ENCODE measurements at places on chromosomes 11 and 22.

GRCh38 chr11:35563484-35564244 lies 38.2 kb upstream of the PAMR1 start:
- DNase-seq, result no peak

GRCh38 chr11:81030186-81030585 lies 1589.4 kb upstream of the TENM4 start:
- DNase-seq, result no peak

GRCh38 chr22:45738206-45738605 lies 66.6 kb downstream of the ATXN10 start:
- no peak for DNase-seq

DNA sequence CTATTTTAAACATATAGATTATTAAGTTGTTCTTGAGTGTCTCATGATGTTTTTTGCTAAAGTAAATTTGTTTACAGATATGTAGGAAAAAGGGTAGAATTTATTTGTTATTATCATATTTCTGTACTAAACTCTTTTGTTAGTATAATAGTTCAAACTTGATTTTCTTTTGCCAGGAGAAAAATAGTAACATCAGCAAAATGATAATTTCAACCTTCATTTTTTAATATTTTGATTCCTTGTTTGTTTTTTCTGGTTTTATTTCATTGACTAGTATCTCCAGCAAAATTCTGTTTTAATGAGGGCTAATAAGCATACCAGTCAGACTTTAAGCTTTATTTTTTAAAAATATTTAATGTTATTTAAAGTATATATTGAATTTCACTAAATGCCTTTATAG lies 4.0 kb downstream of the OR1S1 start:
- DNase-seq, result no peak

DNA sequence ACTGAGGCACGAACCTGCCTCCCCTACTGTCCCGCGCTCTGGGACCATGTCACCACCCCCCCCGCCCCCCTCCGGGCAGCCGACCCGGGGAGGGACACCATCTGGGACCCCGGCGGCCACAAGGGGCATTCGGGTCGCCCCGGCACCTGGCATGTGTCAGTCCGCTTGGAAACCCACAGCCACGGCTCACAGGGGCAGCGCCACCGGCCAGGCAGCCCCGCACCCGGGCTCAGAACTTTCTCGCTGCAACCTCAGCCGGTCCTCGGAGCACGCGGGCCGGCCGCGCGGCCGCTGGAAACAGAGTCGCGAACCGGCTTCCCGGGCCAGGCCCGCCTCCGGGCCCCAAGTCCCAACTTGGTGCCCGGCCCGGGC lies 159.9 kb upstream of the GRK3 start:
- no peak for DNase-seq

GRCh38 chr22:29718949-29719898 lies 579 bp upstream of the CABP7 start:
- no peak for DNase-seq

DNA sequence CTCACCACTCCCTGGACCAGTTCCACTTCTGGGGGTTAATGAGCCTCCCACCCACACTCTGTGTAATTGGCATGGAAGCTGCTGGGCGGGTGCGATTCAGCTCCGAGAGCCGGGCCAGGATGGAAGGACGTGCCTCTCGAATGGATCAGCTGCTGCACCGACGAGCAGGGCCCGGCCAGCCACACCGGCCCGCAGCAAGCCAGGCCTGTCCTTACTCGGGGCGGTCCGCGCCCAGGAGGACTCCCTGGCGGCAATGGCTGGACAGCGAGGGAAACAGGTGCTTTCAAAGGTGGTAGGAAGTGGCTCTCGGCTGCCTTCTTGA lies 4.3 kb upstream of the SHISAL1 start:
- DNase-seq, result no peak

DNA sequence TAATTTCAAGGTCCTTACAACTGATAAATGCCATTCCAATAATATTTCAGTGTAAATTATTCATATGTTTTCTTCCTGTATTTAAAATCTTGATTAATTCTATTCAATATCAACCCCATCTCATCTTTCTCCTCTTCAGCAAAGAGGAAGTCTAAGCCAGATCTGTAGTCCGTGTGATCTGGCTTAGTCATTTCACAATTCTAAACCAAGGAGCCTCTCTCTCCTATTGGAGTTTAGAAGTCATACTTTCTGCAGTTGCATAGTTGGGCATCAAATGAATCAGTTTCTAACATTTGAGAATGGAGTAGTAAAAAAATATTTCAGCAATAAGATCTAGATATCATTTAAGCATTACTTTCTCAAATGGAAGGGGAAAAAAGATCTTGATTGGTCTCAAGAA lies 354.9 kb downstream of the JRKL start:
- no peak for DNase-seq

DNA sequence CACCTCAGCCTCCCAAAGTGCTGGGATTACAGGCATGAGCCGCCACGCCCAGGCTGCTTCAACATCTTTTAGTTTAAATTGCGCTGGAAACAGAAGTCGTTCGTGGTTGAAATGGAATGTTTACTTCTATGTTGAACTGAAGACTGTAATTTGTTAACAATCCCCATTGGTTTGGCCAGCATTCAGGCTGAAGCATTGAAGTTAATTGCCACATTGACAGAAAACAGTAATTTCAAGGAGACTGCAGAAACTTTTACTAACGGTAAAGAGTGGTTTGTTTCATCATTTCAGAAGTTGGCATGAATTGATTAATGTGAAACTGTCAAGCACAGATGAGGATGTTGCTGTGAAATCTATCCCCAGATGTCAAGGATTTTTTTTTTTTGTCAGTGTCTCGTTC lies 14.2 kb downstream of the AP5B1 start:
- no peak for DNase-seq

DNA sequence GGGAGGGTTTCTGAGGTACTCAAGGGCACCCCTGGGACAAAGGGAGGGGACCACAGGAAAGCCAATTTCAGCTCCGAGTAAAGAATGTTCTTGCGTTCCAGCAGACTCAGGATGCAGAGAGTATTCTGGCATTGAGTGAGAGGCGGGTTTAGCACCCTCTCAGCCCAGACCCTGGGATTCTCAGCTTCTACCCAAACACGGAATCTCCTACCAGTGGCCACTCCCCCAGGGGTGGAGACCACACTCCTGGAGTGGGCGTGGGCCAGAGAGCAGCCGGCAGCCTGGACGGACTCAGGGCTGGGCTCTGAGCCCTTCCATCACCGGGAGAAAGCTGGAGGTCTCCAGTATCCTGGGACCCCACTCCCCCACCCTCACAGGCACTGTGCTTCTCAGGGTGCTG lies 26.1 kb upstream of the TTLL12 start:
- DNase-seq, result no peak

DNA sequence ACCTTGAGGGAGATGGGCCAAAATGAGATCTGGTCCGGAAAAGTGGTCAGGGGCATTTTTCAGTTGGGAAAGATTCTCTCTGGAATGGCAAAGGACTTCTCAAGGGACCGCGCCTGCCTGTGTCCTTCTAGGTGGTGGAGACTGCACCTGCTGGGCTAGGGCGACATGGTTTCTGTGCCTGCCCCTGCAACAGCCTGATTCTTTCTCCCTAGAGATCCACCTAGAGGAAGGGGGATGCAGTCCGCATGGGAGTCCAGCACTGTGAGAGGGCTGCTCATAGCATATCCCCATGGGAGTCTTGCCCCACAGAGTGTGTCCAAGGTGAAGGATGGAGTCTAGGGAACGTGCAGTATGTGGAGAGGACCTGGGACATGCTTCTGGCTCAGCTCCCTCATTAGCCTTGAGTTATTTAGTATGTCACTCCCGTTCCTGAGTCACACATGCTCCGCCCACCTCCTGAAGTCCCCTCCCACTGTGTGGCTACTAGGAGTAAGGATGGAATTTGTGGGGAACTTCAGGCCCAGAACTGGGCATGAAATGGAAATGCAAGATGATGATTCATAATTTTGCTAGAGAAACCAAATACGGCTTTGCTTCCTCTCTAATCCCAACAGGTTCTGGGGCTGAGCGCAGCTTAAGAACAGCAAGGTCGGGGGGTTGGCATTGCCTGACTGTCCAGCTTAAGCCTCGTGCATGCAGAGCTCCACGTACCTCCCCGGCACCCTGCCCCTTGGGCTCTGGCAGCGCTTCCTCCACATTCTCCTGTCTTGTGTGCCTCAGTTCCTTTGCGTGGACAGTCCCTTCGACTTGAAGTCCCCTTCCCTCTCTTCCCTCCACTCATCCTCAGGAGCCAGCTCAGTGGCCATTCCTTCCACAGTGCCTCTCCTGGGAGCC lies 35.0 kb downstream of the GRIK4 start:
- no peak for DNase-seq

DNA sequence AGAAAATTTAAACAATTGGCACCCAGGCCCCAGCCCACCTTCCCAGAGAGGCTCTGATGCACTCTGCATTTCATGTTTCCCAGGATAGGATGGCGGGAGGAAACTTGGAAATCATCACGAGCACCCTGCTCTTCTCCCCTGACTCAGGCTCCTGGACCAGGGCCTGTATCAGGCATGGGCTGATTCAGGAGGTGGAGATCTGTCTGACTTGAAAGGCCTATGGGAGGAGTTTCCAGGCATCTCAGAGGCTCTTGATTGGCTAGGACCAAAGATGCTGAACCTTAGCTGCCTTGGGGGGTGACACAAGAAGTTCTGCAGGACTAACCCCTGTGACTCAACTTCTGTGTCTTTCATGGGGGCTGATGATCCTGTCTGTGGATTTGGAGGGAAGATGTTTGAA lies 106.2 kb downstream of the PKNOX2 start:
- DNase-seq, result no peak

DNA sequence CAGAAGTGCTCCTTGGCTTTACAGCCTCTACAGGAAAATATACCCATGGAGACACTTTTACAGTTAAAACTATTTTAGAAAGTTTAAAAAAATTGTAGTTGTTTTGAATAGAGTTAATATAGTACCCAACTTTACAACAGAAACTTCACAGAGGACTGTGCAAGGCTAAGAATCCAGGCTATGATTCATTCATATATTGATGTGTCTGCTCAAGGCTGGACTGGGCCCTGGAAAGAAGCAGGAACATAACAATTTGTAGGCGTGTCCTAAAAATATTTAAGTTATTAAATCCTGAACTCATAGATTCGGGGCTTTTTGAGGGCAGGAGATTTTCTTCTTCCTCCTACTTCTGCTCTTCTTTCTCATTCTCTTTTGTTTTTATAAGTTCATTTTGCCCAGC lies 291.5 kb upstream of the CCDC179 start:
- no peak for DNase-seq

- no peak for DNase-seq
Observed at GRCh38 chr22:36830601-36831000, 13.8 kb upstream of the PVALB start.

DNA sequence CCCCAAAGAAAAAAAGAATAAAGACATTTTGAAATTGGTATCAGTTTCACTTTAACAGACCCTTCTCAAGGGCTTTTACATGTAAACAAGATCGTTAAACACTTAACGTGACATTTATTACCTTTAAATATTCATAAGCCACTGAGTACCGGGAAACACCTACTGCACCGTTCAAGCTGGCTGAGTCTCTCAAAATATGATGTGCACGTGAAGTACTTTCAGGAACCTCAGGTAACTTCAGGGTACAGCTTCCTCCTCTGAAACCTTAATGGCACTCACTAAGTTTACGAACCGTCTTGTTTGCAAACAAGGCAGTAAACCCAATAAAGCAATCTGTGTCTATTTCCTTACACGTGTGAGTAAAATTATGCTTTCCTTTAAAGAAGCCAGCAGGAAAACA lies 105.5 kb upstream of the TENM4 start:
- no peak for DNase-seq

- DNase-seq, result no peak
Observed at GRCh38 chr22:29106839-29107238, 34.0 kb downstream of the KREMEN1 start.

DNA sequence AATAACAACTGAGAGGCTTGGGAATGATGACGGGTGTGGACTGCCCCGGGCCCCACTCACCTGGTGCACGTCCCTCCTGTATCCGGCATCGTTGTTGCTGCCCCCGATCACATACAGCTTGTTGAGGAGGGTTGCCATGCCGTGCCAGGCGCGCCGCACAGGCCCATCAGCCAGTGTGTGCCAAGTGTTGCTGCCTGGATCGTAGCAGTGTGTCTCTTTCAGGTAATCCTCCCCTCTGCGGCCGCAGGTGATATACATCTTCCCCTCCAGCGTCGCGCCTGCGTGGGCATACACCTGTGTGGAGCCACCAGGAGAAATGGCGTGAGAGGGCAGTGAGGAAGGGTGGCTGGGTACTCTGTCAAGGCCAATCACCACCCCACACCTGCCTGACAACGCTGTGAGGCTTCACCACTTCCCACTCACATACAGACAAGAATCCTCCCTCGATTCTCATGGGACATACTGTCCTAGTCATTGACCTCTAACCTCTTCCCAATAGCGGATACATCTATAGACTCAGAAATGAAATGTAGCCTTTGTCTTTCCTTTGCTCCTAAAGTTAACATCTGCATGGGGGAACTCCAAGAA lies 8.9 kb upstream of the SCARF2 start:
- no peak for DNase-seq

GRCh38 chr11:77201370-77201769 lies 73.3 kb downstream of the MYO7A start:
- no peak for DNase-seq

GRCh38 chr11:134901955-134902918 lies 490.2 kb upstream of the B3GAT1 start:
- no peak for DNase-seq

DNA sequence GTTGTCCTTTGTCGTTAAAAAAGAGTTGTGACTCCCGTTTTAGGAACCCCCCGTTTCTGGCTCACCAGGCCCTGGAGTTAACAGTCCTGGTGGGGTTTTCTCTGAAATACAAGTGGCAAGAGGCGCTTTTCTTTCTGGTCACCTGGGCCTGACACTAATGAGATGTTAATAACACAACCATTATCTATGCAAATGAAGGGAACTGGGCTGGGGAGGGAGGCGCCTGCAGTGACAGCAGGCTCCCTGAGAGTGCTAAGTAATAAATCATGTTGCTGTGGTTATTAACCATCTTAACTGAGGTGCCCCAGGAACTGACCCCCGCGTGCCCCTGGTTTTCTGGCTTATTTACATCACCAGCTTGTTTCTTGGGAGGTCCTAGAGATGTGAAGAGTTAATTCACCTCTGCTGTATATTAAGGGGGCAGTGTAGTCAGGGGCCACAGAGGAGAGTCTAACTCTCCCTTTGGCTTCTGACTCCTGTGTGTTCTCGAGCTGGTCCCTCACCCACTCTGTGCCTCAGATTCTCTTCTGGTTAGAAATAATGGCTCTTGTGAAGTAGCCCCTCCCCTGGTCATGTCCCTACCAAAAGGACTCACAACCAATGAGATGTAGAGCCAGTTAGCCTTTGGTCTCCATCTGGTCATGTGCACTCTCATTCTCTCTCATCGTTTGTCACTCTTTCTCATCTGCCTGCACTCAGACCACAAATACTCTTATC lies 276.6 kb upstream of the CADM1 start:
- no peak for DNase-seq

- DNase-seq, result no peak
Observed at GRCh38 chr11:9962722-9963121, 298.8 kb downstream of the SWAP70 start.
